ENCODE measurements at places on chromosomes 7 and 10.

- DNase-seq: no peak
Observed at GRCh38 chr10:32461203-32461602, 15.3 kb downstream of the CCDC7 start.

GRCh38 chr7:80370587-80370986 is 141.3 kb downstream of the GNAT3 start:
- no peak for DNase-seq

- no peak for DNase-seq
Observed at GRCh38 chr7:39360766-39361165, 205.4 kb upstream of the YAE1 start.

DNA sequence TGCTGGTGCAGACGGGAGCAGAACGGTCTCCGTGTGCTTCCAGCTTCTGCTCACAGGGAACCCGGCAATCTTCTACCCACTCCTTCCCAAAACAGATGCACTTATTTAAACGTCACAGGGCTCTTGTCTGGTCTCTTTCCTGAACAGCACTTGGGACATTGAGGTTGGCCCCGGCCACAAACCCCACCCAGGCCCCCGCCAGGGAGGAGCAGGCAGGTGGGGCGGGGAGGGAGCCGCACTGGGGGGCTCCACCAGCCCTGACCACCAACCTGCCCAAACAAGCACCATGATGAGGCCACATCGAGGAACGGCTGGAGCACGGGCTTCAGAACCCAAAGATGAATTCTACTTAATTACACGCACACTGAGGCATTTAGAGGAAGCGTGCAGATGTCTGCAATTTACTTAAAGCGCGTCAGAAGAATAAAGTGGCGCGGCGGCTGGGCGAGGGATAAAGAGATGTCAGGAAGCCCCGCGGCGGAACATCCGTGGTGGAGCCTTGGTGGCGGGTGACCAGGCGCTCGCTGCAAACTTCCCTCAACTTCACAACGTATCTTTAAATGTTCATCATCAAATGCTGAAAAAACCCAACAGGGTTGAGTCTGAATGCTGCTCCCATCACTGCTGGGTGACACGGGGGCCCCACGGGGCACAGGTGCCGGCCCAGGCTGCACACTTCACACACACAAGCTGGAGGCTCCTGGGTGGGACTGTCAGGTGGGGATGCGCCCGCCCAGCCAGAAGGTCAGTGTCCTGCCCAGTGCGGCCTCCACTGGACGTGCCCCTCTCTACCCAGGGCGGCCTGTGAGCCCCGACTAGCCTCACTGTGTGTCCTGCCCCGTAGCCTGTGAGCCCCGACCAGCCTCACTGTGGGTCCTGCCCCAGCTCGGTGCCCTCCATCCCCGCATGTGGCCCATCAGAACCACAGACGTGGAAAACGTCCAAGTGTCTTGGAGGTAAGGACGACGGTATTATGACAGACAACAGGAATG is 279.2 kb downstream of the MAD1L1 start:
- no peak for DNase-seq

DNA sequence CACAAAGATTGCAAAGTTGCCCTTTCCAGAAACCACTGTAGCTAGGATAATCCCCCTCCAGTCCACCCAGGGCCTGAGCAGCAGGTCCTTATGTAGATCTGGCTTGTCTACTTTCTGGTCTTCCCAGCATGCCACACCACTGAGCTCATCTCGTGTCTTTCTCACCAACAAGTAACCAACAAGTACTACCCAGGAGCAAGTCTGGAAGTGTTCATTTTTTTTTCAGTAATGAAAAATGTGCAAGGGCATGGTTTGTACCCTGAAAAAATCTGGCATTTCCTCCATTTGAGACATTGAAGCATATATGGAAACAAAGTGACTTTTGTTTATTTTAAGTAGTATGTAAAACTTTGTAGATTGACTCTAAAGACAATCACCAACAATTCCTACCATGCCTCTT is 120.8 kb downstream of the INHBA start:
- DNase-seq: no peak

DNA sequence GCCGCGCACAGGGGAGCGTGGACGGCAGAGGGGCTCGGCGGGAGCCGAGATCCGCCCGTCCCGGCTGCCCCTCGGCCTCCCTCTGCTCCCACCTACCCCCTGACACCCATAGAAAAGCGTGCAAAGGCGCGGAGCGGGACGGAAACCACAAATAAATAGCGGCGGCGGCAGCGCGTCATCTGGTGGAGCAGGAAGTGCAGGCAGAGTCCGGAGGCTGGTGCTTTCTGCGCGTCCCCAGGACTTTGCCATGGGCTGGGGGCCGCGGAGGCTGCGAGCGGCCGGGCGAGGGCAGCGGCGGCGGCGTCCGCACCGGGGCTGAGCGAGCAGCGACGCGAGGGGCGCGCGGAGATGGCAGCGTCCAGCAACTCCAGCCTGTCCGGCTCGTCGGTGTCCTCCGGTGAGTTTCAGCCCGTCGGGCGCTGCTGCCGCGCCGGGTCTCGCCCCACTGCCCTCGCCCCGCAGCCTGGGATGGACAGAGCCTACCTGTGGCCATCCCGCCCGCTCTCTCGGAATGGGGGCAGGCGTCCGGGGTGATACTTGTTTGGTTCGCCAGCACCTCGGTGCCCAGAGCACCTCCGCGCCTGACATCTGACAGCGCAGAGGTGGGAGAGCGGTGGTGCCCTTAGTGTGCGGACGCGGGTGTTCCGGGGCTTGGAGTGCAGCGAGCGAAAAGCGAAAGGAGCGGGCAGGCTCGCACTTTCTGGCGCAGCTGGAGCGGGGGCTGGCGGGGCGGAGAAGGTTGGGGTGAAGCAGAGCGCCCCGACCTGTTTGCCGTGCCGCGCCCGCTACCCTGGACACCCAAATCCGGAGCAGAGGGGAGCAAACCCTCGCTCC is at the start of gene CHN2:
Gene CHN2 (plus strand): TSS at position 182 of the 834 bp plus-strand sequence.
- DNase-seq: peak; percentile 14

GRCh38 chr7:120404042-120404441 is 131.1 kb downstream of the KCND2 start:
- DNase-seq: no peak

- DNase-seq: peak; percentile 30
Observed at GRCh38 chr7:23530405-23530804, 1.4 kb downstream of the TRA2A start.

DNA sequence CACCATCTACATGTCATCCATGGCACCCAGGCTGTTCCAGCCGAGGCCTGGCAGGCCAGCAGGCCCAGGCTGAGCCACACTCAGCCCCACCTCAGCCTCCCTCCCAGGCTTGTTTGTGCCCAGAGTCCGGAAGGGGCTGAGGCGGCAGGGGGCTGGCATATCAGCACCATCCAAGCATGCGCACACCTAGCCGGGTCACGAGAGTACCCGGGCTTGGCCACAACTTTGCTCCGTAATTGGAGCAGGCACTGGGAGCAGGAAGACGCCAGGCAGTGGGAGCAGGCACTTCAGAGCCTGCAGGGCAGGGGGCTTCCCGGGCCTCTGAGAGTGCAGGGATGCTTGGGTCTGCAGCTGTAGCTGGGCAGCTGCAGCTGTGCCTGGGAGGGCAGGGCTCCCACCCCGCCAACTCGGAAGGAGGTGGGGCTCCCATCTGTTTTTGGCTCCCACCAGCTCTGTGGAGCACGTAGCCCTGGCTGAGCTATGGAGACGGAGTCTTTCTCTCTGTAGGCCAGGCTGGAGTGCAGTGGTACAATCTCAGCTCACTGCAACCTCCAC is 15.2 kb upstream of the TSPAN15 start:
- no peak for DNase-seq

GRCh38 chr10:58322072-58322834 is 12.6 kb upstream of the UBE2D1 start:
- no peak for DNase-seq

DNA sequence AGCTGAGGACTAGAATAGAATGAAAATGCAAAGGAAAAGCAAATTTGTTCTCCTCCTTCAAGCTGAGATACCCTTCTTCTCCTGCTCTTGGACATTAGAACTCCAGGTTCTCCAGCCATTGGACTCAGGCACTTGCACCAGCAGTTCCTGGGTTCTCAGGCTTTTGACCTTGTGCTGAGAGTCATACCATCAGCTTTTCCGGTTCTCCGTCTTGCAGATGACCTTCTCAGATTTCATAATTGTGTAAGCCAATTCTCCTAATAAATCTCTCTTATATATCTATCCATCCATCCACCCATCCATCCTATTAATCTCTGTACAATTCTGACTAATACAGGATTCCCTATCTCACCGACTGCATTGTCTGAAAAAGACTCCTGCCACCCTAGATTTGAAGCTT is 108.3 kb downstream of the AHR start:
- no peak for DNase-seq

DNA sequence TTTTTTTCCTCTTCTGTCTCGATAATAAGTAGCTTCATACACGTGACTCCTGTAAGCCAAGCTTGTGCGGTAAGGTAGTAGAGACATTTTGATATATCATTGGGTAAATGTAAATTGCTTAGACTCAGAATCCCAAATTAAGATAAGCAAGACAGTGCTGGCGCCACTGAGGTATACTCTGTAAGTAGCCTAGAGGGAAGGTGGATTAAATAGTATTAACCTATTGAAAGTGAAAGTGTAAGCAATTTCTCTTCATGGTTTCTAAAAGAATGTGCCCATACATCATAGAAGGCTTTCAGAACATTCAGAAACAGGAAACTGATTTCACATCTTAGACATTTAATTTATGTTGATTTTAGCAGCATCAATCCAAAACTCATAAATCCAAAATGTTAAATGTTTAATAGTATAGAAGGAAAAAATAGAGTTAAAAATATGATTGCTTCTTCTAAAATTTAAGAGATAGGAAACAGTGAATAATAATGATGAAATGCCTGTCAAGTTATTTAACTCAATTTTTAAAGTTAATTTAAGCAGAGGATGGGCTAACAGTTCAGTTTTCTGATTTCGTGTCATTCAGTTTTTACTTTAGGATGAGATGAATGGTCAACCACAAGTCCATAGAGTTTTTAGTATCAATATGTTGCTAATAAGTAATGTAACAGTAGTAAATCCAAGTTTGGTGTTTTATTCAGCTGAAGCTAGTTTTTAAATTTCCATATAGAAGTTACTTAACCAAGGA is 36.8 kb downstream of the LRRC72 start:
- DNase-seq: no peak

DNA sequence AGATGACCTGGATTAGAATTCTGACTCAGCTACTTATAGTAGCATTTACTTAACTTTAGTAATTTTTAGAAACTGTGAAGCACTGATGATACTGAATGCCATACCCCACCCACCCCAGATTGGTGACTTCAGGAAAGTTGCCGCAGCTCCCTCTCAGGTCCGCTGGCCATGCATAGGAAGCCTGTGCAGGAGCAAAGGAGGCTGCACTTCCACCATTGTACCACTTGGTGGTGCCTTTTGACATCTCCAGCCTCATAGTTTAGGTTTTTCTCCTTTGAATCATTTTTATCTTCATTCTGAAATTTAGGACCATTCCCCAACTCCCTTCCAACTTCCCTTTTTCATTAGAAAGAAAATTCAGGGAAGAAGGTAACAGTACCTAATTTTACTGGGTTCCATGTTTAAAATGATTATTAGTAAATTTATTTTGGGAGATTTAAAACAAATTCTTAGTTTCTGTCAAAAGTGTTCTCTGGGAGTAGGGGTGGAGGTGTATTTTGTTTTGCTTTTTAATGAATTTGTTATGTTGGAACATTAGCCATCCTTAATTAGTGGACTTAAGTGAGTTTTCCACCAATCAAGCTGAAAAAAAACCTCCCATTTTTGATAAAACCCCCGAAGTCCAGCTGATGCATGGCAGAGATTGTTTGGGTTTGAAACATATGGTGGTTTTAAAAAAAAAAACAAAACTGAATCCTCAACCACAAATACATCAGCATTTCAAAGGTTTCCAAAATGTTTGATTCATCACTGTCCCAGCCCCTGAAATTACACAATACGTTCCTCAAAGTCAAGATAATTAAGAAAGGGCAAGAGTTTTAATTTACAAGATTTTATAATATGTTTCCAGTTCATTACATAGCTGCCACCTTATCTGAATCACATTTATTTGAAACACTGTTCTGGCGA is 109.6 kb downstream of the WNT2 start:
- peak; percentile 34 for DNase-seq

DNA sequence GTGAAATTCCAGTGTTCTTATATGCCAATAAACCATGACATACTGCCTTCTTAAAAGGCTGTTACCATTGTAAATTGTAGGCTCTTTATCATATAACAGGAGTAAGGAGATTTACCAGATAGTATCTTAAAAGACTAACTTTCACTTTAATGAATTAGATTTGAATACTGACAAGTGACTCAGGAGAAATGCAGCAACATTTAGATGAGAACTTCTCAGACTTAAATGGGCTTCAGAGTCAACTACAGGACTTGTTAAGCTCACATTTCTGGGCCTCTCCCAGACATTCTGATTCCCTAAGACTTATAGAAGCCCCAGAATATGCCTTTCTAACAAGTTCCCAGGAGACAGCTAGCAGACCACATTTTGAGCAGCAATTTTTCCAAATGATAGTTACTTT is 466.3 kb downstream of the ARL4A start:
- no peak for DNase-seq

DNA sequence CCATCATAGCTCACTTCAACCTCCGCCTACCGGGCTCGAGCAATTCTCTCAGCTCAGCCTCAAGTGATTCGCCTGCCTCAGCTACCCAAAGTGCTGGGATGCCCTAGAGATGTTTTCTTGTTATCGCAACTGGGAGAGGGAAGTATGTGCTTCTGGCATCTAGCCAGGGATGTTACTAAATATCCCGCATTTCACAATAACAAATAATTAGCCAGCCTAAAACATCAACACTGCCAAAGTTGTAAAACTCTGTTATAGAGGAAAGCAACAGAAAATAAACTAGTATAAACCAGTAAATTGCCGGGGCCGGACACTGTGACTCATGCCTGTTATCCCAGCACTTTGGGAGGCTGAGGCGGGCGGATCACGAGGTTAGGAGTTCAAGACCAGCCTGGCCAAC is 7.2 kb downstream of the INA start:
- DNase-seq: no peak

- no peak for DNase-seq
Observed at GRCh38 chr7:11960621-11961020, 128.6 kb upstream of the THSD7A start.

DNA sequence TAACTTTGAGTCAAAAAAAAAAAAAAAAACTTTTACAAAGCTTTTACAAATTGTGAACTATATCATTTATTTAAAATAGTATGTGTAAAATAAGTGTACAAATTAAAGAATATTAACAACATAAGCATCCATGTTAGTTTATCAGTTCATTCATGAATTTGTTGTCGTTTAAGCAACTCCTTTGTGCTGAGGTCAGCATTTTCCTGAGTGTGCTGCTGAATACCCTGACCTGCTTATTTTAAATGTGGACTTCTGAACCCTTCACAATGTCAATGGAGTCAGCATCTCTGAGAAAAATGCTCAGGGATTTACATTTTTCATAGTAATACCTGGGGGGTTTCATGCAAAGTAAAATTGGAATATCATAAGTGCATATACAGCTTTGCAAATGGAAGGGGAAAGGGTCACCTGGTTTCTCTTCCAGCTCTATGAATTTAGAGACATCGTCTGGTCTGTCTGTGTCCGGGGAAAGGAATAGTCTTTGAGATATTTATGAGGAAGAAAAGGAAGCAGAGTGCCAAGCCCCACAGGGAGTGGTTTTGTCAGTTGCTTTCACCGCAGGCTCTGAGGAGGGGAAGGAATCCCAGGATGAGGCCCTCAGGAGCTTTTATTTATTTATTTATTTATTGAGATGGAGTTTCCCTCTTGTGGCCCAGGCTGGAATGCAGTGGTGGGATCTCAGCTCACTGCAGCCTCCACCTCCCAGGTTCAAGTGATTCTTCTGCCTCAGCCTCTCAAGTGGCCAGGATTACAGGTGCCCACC is 125.5 kb upstream of the SVIL start:
- no peak for DNase-seq
